ENCODE measurements at places on chromosomes 5 and 9. TPM values are rescaled to one million over a fixed set of nuclear protein-coding genes. Genes with fewer than 3 reads are reported as not detected.

- no peaks in the 10 kb centered on the region for H3K27me3 ChIP-seq
- no peaks in the 10 kb centered on the region for H3K36me3 ChIP-seq
- H3K27ac ChIP-seq = no peak overlapping the region
- DNase-seq = no peak
- no peak overlapping the region for H3K4me3 ChIP-seq
These were observed 844.8 kb downstream of the CDH9 start for GRCh38 chr5:26193626-26194025.

GRCh38 chr9:100426189-100426529 lies 784 bp upstream of the MSANTD3 start:
- no peak for DNase-seq
- peak overlapping the region; percentile 86 for H3K27ac ChIP-seq

Gene NTNG2
- 5.0 TPM for total RNA-seq

- no peaks in the 10 kb centered on the region for H3K27me3 ChIP-seq
- no peak overlapping the region for H3K4me3 ChIP-seq
- H3K4me1 ChIP-seq = no peaks in the 10 kb centered on the region
- no peak overlapping the region for H3K27ac ChIP-seq
- no peak for DNase-seq
These were observed 23.2 kb downstream of the LEAP2 start for GRCh38 chr5:132896685-132897084.

GRCh38 chr9:121797081-121797480 lies 145.6 kb downstream of the DAB2IP start:
- no peak overlapping the region for H3K4me3 ChIP-seq
- H3K27me3 ChIP-seq = no peaks in the 10 kb centered on the region
- no peak overlapping the region for H3K27ac ChIP-seq
- DNase-seq = no peak

- H3K4me3 ChIP-seq = no peak overlapping the region
- H3K27me3 ChIP-seq = no peaks in the 10 kb centered on the region
- no peak overlapping the region for H3K27ac ChIP-seq
- no peaks in the 10 kb centered on the region for H3K36me3 ChIP-seq
- DNase-seq = no peak
These were observed 22.5 kb upstream of the NIPSNAP3A start for GRCh38 chr9:104725014-104725413.

DNA sequence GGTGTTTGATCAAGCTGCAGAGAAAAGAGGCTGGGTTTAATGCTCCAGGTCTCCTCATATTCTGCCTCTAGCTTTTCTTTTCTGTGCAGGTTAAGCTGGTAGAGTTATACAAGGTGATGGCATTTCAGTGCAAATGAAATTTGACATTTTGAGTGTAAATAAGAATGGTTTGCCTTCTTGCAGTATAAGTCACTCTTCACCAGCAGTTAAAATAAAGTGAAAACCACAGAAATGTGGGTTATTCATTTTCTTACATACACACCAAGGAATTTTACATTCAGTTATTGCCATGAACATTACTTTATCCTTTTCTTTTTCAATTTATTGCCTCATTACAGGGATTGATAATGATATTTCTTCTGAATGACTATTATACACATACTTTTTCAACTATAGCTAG lies 337.5 kb upstream of the PCSK5 start:
- H3K27me3 ChIP-seq = no peaks in the 10 kb centered on the region
- no peaks in the 10 kb centered on the region for H3K36me3 ChIP-seq
- no peaks in the 10 kb centered on the region for H3K4me1 ChIP-seq
- no peak overlapping the region for H3K4me3 ChIP-seq
- no peak for DNase-seq

DNA sequence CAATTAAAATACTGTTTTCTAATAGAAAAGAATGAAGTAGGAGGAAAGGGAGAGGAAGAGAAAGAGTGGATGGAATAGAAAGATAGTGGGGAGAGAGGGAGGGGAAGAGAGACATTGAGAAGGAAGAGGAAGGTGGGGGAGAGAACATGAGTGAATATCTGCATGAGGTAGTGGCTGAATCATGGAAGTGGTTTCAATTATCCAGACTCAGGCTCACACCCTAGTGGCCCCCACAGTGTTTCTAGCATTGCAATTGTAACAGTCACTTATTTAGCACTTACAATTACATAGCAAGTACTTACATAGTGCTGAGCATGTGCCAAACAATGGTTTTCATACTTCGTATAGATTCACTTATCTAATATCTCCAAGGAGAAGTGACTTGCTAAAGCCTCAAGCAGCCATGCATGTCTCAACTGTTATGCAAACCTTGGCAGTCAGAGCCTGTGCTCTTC lies 72.7 kb downstream of the CAST start:
- H3K36me3 ChIP-seq = peaks cover 73% of the 10 kb centered on the region
- peaks cover 22% of the 10 kb centered on the region for H3K4me1 ChIP-seq
- no peak overlapping the region for H3K4me3 ChIP-seq
- DNase-seq = no peak

Gene SKP1
- 249 TPM for total RNA-seq

Gene LCN6
- total RNA-seq = 2.9 TPM

DNA sequence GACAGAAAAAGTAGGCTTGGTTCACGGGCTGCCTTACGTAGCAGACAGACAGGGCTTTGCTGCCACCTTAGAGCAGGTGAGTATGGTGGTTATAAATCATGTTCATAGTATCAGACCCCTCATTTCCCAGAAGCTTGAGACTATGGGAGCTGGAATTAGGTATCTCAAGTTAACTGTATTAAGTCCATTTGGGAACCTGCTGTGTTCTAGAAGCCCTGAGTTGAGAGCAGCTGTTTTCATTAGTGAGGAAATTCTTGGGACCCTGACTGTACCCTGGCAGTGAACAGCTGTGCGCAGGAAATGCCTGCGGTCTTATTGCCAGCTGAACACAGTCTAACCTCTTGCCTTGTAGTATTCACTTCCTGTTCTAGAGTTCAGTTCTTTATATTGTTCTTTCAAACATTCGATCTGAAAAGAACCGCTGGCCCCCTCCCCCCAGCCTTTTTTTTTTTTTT lies 29.8 kb downstream of the UGCG start:
- peak overlapping the region; percentile 51 for H3K27ac ChIP-seq
- peak; percentile 53 for DNase-seq
- H3K4me3 ChIP-seq = no peak overlapping the region
- H3K36me3 ChIP-seq = peaks cover 61% of the 10 kb centered on the region

- no peak for DNase-seq
- H3K36me3 ChIP-seq = no peaks in the 10 kb centered on the region
- no peak overlapping the region for H3K27ac ChIP-seq
- peaks cover 6% of the 10 kb centered on the region for H3K4me1 ChIP-seq
These were observed 326.6 kb downstream of the MARCHF11 start for GRCh38 chr5:15852949-15853348.

Gene CNTLN
- 9.2 TPM for total RNA-seq

- H3K4me1 ChIP-seq = no peaks in the 10 kb centered on the region
- H3K27me3 ChIP-seq = no peaks in the 10 kb centered on the region
- no peaks in the 10 kb centered on the region for H3K36me3 ChIP-seq
- no peak for DNase-seq
These were observed 36.9 kb upstream of the CXCL14 start for GRCh38 chr5:135615581-135616260.

Measured in lower lobe of right lung (tissue), 2 donors.